ENCODE measurements at places on chromosomes 11 and 22.

- H3K36me3 ChIP-seq = no peaks in the 10 kb centered on the region
- no peaks in the 10 kb centered on the region for H3K4me1 ChIP-seq
- no peak overlapping the region for H3K4me3 ChIP-seq
- no peaks in the 10 kb centered on the region for H3K27me3 ChIP-seq
- no peak for DNase-seq
These were observed 990.7 kb downstream of the NTM start for GRCh38 chr11:132361011-132361550.

DNA sequence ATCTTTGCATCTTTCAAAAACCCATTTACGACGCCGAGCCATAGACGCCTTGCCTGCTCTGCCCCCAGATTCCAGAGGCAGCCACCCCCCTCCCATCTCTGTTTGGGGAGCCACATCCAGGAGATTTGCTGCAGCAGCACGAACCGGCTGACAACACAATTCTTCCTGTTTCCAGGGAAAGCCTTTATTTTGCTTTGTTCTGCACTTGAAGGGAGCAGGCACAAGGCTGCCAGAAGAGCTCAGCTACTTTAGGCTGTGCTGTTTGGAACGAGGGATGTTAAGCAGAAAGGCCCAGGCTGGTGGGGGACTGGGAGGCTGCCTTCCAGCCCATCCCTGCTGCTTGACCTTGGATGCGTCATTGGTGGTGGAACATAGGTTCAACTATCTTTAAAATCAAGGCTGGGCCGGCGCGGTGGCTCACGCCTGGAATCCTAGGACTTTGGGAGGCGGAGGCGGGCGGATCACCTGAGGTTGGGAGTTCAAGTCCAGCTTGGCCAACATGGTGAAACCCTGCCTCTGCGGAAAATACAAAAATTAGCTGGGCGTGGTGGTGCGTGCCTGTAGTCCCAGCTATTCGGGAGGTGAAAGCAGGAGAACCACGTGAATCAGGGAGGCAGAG, 243.9 kb downstream of the MIAT start:
- no peak overlapping the region for H3K27ac ChIP-seq
- H3K27me3 ChIP-seq = no peaks in the 10 kb centered on the region
- H3K4me3 ChIP-seq = no peak overlapping the region
- H3K4me1 ChIP-seq = no peaks in the 10 kb centered on the region
- DNase-seq = no peak
- no peaks in the 10 kb centered on the region for H3K36me3 ChIP-seq

- peak overlapping the region; percentile 86 for H3K4me3 ChIP-seq
- peak; percentile 36 for DNase-seq
- no peaks in the 10 kb centered on the region for H3K4me1 ChIP-seq
- peak overlapping the region; percentile 55 for H3K27ac ChIP-seq
- H3K27me3 ChIP-seq = no peaks in the 10 kb centered on the region
These were observed 352 bp downstream of the C22orf23 start for GRCh38 chr22:37953062-37953436.

GRCh38 chr11:114122686-114123085, 63.2 kb downstream of the ZBTB16 start:
- DNase-seq = no peak
- H3K4me3 ChIP-seq = no peak overlapping the region
- H3K36me3 ChIP-seq = no peaks in the 10 kb centered on the region
- no peak overlapping the region for H3K27ac ChIP-seq

DNA sequence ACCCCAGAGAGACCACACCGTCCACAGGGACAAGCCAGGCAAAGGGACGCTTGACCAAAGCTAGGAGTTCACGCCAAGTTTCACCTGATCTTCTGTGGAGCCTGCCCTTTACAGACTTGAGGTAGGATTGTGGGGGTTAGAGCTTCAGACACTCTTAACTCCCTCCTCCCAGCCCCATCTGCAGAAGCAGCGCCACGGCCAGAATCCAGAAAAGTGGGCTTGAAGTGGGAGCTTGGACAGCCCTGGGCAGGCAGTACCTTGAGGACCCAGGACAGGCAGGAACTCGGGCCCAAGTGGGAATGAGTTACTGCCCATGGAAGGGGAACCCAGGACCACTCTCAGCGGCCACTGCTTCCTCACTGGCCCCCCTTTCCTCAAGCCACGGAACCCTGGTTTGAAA, 695.9 kb downstream of the TBC1D22A start:
- H3K27me3 ChIP-seq = no peaks in the 10 kb centered on the region
- no peak for DNase-seq
- H3K36me3 ChIP-seq = no peaks in the 10 kb centered on the region
- no peak overlapping the region for H3K4me3 ChIP-seq

DNA sequence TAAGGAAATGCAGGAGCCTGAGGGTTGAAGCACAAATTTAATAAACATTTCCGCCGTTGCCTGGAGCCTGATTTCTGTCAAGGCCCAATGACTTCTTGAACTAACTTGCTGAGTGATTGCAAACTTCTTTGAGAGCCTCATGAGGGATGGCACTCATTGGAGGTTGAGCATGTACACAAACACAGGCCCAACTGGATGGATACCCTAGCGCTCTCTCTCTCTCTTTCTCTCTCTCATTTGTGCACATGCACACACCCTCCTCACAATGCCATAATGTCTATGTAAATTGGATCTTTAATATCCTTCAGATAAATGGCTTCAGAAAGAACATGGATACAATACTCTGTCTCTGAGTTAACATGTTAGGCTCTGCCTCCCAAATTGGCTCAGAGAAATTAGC, 597.7 kb upstream of the CADM1 start:
- no peaks in the 10 kb centered on the region for H3K27me3 ChIP-seq
- no peaks in the 10 kb centered on the region for H3K4me1 ChIP-seq
- DNase-seq = no peak
- no peak overlapping the region for H3K4me3 ChIP-seq

DNA sequence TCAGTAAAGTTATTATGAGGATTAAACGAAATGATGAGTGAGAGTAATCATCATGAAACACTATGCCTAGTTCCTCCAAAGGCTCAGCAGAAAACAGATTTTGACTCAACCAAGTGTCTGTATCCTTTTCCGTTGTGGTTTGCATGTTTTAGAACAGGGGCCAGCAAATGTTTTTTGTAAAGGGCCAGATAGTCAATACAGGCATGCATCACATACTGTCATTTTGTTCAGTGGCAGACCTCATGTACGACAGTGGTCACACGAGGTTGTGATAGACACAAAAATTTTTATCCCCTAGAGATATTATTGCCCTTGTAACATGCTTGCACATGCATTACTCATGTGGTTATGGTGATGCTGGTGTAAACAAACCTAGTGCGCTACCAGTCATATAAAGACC, 81.9 kb upstream of the SLC25A18 start:
- no peaks in the 10 kb centered on the region for H3K36me3 ChIP-seq
- no peak overlapping the region for H3K27ac ChIP-seq
- no peak for DNase-seq
- H3K4me1 ChIP-seq = no peaks in the 10 kb centered on the region

DNA sequence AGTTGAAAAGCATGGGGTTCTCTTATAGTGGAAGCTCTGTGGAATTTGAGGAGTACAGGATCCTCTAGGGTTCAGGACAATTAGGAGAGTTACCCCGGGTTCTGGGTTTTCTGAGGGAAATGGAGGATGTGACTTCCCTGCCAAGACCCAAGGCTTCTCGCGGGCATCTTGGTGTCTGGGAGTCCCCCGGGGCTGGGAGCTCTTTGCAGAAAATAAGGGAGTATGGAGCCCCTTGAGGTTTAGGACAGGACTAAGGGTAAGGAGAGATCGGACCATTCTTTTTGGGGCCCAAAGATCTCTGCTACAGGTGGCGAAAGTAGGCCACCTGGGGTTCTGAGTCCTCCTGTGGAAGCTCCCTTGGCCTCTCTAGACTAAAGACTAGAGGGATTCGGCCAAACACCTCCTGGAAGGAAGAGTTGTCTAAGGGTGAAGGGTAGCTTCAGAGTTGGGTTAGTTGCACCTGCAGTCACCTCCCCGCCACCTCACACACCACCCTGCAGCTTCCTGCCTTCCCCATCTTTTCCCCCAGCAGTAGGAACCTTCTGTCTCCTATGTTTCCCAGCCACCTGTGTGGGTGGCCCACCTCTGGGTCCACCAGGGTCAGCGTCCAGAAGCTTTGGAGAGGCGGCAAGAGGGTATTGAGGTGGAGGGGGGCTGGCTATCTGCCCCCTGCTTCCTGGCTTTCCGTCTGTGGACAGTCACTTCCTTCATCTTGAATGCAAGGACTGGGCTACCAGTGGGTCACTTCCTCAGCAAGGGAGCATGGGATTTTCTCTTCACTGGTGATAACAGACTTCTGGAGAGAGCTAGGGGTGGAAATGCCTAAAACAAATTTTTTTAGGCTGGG, 908 bp downstream of the LIMK2 start:
- peak overlapping the region; percentile 75 for H3K27ac ChIP-seq
- no peaks in the 10 kb centered on the region for H3K27me3 ChIP-seq
- H3K4me1 ChIP-seq = no peaks in the 10 kb centered on the region

GRCh38 chr11:126113012-126113411, 50.3 kb upstream of the CDON start:
- H3K27ac ChIP-seq = peak overlapping the region; percentile 71
- H3K4me1 ChIP-seq = peaks cover 23% of the 10 kb centered on the region
- no peaks in the 10 kb centered on the region for H3K36me3 ChIP-seq
- H3K4me3 ChIP-seq = no peak overlapping the region
- no peak for DNase-seq

DNA sequence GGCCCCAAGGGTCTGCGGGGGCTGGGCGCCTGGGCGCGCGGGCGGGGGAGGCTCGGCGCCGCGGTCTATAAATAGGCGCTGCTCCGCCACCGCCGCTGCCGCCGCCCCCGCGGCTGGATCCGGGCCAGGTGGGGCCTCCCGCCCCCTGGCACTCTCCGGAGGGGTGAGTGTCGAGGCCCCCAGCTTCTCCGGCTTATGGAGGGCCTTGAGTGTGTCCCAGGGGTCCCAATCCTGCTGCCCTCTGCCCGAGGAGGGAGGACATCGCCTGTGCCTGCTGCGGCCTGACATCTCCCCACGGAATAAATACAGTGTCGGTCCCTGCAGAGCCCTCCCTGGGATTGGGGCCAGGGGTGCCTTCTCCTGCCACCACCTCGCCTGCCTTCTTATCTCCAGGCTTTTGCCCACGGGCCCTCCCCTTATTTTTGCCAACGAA, 4.3 kb upstream of the GP1BB start:
- H3K27me3 ChIP-seq = no peaks in the 10 kb centered on the region
- H3K4me3 ChIP-seq = peak overlapping the region; percentile 55
- DNase-seq = no peak

- no peaks in the 10 kb centered on the region for H3K27me3 ChIP-seq
- no peaks in the 10 kb centered on the region for H3K4me1 ChIP-seq
- no peak overlapping the region for H3K27ac ChIP-seq
- no peak overlapping the region for H3K4me3 ChIP-seq
- DNase-seq = no peak
These were observed 64.2 kb downstream of the PRR5L start for GRCh38 chr11:36360318-36360717.

DNA sequence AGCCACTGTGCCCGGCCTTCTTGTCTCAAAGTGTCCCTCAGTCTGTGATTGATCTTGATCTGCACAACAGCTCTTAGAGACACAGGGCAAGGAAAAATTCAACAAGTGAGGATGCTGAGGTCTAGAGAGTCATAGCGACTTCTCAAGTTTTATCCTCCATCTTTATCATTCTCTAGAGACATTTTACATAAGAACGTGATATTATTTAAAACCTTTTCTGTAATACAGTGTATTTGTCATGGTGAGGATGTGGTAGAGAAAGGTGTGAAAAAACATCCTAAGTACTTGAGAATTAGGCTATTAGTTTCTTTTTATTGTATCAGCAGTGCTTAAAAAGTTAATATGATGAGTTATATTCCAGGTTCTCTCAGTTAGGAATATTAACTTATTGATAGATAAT, 50.2 kb downstream of the EMSY start:
- no peaks in the 10 kb centered on the region for H3K27me3 ChIP-seq
- no peaks in the 10 kb centered on the region for H3K36me3 ChIP-seq
- H3K4me1 ChIP-seq = no peaks in the 10 kb centered on the region

DNA sequence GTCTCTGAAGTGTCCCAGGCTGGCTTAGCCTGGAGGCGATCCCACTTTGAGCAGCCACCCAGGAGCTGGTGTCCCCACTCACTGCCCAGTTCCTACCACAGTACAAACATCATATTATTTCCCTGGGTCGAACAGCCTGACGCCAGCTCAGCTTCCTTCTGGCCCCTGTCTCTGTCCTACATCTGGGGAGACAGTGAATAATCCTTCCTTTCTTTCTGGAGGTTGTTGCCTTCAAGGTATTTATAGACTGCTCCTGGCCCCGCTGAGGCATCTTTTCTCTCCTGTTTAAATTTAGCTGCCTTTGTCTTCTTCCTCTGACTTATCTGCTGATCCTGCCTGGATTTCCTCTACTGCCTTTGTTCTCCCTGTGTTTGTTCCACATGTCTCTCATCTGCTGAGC, 56.8 kb upstream of the LRRC55 start:
- H3K4me3 ChIP-seq = no peak overlapping the region
- no peak for DNase-seq
- H3K27me3 ChIP-seq = no peaks in the 10 kb centered on the region
- H3K36me3 ChIP-seq = no peaks in the 10 kb centered on the region

DNA sequence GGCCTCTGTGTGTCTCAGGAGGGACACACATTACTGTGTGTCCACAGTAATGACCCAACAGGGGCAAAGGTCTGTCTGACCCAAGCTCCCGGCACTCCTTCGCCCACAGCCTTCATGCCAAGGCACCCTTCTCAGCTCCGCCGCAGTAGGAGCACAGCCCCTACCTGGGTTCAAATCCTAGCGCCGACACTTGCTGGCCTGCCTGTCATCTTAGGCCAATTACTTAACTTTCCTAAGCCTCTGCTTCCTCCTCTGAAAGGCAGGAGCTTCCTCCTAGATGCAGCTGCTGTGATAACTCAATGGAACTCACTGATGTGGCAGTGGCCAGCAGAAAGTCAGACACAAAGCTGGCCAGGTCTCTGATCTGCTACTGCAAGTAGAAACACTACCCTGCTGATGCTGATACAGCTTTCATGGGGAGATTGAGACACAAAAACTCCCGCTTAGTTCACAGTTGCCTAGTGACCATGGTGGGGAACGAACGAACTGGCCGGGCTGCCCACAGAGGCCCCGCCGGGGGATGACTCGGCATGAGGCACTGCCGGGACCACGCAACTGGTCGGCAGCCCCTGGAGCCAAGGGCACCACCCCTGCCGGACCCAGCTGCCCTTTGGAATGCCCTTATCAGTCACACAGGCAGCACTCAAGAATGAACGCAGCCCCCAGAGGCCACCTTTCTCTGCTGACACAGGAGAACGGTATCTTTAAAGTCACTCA, 8.1 kb downstream of the EHD1 start:
- peak overlapping the region; percentile 77 for H3K27ac ChIP-seq
- H3K36me3 ChIP-seq = no peaks in the 10 kb centered on the region
- DNase-seq = no peak
- no peaks in the 10 kb centered on the region for H3K27me3 ChIP-seq

DNA sequence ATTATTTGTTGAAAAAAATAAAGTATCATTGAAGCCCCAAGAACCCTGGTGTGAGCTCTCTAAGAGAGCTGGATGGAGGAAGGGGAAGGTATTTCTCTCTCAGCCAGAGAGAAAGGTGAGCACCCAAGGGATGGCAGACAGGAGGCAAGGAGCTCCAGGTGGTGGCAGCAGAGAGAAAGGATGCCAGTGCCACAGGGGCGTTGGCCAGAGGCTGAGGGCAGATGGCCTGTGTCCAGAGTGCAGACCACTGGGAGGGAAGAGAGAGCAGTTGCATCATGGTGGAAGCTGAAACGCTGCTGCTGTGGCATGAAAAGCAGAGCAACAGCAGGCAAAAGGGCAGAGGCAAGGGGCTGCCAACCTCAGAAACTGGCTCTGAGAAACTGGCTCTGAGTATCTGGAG, 8.5 kb downstream of the SPON1 start:
- H3K36me3 ChIP-seq = no peaks in the 10 kb centered on the region
- H3K4me1 ChIP-seq = peaks cover 7% of the 10 kb centered on the region
- peak overlapping the region; percentile 18 for H3K27ac ChIP-seq
- DNase-seq = no peak
- no peak overlapping the region for H3K4me3 ChIP-seq
